Left ventricle myocardium superior (tissue), 1 donor: ENCODE measurements at places on chromosomes 1 and 21.

GRCh38 chr1:56836359-56836758 lies 17.2 kb upstream of the FYB2 start:
- DNase-seq: no peak

GRCh38 chr1:19752083-19752696 lies 47.5 kb downstream of the TMCO4 start:
- DNase-seq: no peak

GRCh38 chr1:237789619-237790018 lies 101.1 kb downstream of the ZP4 start:
- no peak for DNase-seq

GRCh38 chr1:222927031-222927430 lies 112.2 kb downstream of the DISP1 start:
- DNase-seq: no peak

DNA sequence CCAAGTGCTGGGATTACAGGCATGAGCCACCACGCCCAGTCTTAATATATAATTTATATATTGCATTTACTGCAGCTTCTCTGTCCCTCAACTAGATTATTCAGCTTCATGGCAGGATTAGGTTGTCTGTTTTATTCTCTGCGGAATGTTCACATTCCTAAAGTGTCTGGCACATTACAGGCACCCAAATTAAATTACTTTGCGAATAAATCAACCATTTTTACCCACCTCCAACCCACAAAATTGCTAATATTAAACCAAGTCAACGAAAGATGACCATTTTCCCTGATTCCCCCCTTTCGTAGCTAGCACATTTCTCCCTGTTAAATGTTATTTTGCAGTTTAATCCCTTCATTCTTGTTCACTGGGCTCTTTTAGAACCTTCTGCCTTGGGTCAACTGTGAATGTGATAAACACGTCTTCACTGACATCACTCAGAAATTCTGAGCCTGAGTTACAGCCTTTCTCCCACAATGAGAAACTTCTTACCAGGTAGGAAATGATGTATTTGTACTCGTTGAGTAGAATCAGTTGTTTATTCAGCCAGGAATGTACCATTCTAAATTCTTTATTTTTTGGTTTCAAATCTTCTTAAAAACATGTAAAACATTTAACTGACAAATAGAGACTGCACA lies 35.9 kb downstream of the THAP3 start:
- DNase-seq: no peak

GRCh38 chr21:40847951-40848350 lies 993 bp upstream of the DSCAM start:
- no peak for DNase-seq

DNA sequence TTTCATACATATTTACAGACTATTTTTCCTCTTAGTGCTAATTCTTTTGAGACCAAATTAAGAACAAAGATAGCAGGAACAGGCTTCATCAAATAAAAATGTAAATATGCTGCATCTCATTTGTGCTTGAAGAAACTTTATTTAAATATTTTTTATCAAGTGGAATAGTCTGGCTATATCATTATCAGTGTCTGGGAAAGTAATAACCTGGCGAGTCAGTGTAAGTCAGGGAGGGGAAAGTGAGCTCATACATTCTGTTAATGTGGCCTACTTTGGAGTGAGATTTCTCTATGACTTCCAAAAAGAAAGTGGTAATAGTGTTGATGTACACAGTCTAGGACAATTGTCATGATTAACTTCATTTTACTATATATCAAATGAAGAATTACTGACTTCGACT lies 1045.1 kb downstream of the ADGRL2 start:
- no peak for DNase-seq

DNA sequence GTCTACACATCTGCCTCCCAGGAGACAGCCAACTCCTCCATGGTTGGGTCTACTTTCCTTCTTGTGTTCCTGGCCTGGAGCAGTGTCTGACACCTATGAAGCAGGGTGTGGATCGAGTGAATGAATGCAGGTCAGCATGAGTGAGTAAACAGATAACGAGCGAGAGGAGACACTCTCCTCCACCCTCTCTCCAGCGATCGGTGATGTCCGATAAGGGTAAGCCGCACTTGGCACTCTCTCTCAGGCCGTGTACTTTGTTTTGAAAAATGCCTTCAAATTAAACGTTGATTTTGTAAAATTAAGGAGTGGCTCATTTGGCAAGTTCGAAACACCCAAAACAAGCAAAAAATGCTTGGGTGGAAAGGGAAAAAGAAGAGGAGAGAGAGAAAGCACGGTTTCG lies 43.8 kb upstream of the DMRTB1 start:
- DNase-seq: no peak
